ENCODE measurements at places on chromosomes 1 and 21.
A peak's percentile ranks its signal among the peaks of the same experiment; 100 is the strongest.

GRCh38 chr1:113135460-113135859 lies 62.5 kb downstream of the LRIG2 start:
- DNase-seq = no peak

- no peak for DNase-seq
Observed at GRCh38 chr1:46942086-46942485, 810 bp upstream of the CYP4A11 start.

- DNase-seq = peak; percentile 43
Observed at GRCh38 chr1:207619871-207620542, 24.9 kb upstream of the CR1L start.

- DNase-seq = peak; percentile 57
Observed at GRCh38 chr21:41631564-41632461, 123.9 kb upstream of the TMPRSS2 start.

- no peak for DNase-seq
Observed at GRCh38 chr1:77975386-77975785, 3.5 kb downstream of the FUBP1 start.

Data from NCI-H1092 treated with DMSO at 0.1 percent for 48 hours (cell line).